CD4-positive, alpha-beta T cell treated with Interleukin-15 for 1 hour (primary cell): ENCODE measurements at places on chromosomes 2 and 18.

DNA sequence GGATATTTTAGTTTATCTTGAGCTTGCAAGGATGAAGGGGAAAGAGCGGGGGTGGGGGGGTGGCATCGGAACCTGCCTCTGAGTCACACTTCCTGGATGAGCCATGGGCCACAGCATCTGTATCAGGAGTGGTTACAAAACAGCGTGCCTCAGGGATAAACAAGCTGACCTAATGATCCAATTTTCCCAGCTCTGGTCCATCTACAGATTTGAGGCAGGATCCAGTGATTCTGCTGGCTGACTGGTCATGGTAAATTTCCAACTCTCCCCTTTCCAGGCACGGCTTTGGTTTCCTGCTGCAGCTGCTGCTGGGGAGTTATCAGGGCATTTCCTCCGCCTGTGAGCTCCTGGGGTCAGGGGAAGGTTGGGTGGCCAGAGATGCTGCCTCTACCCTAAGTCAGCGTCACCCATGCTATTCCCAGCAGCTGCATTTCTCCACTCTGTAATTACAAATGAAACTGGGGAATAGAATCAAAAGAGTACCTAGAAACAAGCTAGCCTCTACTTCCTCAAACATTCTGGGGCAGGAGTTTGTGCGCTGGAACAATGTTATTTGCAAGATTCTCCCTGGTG, 4.7 kb upstream of the HPCAL1 start:
- DNase-seq, result peak; percentile 63

- DNase-seq, result no peak
Measured at GRCh38 chr2:120734930-120735651, 577 bp upstream of the GLI2 start.

GRCh38 chr2:109143214-109144187, 14.5 kb downstream of the SH3RF3 start:
- peak; percentile 37 for DNase-seq

DNA sequence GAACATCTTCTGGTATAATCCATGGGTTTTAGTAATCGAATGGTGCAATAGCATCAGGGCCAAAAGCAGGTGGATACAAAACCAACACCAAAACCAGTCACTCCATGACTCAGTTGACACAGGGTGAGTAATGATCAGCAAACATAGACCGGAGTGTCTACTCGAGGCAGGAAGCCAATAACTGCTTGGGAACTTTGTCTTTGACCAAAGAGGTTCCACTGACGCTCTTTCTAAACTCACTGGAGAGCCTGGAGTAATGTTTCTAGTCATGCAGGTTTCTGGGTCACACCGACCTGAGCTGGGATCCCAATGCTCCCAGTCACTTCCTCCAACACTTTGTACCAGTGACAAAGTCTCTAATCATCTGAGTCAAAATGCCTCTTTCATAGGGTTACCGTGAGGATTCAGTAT, 30.9 kb downstream of the MREG start:
- no peak for DNase-seq

- DNase-seq, result no peak
Measured at GRCh38 chr18:44771572-44771955, 90.9 kb downstream of the SETBP1 start.

GRCh38 chr2:119068154-119068725, 90.3 kb downstream of the C1QL2 start:
- DNase-seq, result no peak

- DNase-seq, result no peak
Measured at GRCh38 chr18:7116792-7117389, 706 bp downstream of the LAMA1 start.

DNA sequence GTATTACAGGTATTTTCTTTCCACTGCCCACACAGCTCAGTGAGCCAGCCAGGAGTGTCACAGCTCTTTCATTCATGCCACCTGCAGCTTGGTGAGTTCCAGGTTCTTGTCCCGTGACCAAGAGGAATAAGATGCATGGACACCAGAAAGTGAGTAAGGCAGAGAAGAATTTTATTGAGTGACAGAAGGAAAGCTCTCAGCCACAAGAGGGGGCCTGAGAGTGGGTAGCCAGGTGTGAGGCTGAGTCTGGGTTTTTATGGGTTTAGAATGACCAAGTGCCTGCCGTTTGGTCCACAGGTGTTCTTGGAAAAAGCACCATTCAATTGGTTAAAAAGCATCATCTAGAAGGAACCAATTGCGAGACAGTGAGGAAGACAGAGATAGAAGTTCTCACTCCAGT, 1097.1 kb upstream of the SLC39A10 start:
- no peak for DNase-seq

GRCh38 chr2:98026927-98027522, 31.3 kb upstream of the TMEM131 start:
- DNase-seq, result peak; percentile 41

GRCh38 chr2:98444436-98445176, at the start of gene INPP4A:
Gene INPP4A, plus strand, starts transcription at chr2:98444858. Its CDS starts 75,191 bp downstream, at chr2:98520049.
- DNase-seq, result peak; percentile 85

GRCh38 chr2:55862246-55862645, 61.3 kb downstream of the EFEMP1 start:
- no peak for DNase-seq

DNA sequence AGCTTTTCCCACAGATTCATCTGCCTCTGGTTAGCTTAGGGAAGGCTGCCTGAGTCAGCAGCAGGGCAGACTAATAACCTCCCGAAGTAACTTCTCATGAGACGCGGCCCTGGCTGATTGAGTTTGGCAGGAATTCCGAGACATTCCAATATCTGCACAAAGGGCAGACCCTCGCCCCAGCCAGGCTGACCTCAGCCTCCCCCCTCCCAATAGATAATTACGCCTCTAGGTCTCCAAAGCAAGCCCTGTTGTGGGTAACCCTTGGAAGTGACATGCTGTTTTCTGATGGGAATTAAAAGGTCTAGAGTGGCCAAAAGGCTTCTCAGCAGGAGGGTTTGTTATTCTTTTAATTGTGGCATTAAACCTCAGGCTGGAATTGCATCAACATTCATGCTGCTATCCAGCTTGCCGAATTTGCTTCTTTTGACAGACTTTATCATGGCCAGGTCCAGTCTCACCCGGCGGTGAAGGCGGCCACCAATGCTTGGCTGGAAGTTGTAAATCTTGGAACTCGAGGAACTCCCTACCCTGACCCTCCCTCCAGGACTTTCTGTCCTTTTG, 98.0 kb upstream of the SLC14A2 start:
- DNase-seq, result no peak

GRCh38 chr2:170022692-170023091, 155.3 kb upstream of the MYO3B start:
- no peak for DNase-seq

- peak; percentile 67 for DNase-seq
Measured at GRCh38 chr2:68909793-68910674, 38.8 kb upstream of the BMP10 start.

GRCh38 chr2:65930259-65930658, 497.9 kb upstream of the SPRED2 start:
- DNase-seq, result no peak

DNA sequence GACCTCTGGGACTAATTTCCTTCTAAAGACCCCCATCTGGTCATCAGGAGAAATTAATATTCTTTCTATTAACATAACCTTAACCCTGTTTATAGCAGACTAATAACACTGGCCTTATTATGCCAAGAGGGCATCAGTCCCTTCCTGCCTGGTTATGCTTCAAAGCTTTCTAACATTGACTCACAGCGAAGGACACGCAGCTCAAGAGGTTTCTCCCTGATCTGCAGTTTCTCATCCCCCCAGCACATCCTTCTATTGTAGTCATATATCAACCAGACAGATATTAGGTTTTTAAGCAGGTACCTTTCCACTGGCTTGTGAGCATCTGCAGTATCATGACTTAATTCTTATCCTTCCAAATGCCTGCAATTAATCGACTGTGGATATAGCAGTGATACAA, 100.0 kb upstream of the CXCR4 start:
- DNase-seq, result no peak

- DNase-seq, result no peak
Measured at GRCh38 chr2:215882689-215883088, 130.7 kb downstream of the MREG start.

- no peak for DNase-seq
Measured at GRCh38 chr18:8045160-8045883, 478.2 kb downstream of the PTPRM start.

GRCh38 chr2:170156592-170156991, 21.4 kb upstream of the MYO3B start:
- no peak for DNase-seq

DNA sequence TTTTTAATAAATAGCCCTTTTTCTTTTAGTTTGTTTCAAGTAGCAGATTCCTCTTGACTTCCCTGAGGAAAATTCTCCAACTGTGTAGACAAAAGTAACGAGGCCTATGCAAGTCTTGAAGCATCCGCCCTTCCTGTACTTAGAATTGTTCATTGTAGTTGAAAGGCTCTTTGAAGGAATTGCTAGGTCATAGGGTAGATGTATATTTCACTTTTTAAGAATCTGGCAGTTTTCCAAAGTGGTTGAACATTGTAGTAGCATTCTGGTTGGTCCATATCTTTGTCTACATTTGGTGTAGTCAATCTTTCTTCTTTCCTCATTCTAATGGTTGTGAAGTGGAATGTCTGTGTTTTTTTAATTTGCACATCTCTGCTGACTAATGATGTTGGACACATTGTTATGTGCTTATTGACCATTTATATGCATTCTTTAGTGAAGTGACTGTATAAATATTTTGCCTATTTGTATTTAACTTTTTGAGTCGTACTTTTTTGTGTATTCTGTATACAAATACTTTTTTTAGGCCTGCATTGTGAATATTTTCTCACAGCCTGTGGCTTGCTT, 5.6 kb upstream of the SERPINB11 start:
- no peak for DNase-seq

- DNase-seq, result no peak
Measured at GRCh38 chr18:42517896-42518295, 562.9 kb downstream of the PIK3C3 start.

DNA sequence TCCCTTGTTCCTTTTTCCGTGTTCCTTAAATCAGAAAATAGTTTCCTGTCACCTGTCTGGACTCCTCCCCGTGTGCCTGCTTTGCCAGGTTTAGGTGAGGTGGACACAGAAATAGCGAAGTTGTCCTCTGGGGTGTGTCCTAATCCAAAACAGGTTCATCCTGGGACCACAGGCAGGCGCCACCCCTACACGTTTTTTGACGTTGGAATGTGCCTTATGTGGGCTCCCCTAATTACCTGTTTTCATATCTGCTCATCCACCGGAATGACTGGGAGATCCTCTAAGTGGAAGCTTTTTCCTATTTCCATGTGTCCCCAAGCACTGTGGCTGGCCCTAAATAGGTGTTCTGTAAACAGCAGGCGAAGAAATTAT, 49.0 kb upstream of the PAIP2B start:
- no peak for DNase-seq

GRCh38 chr2:148132412-148132811, 111.5 kb downstream of the MBD5 start:
- DNase-seq, result no peak

- no peak for DNase-seq
Measured at GRCh38 chr18:23471486-23471885, 18.4 kb downstream of the RIOK3 start.

DNA sequence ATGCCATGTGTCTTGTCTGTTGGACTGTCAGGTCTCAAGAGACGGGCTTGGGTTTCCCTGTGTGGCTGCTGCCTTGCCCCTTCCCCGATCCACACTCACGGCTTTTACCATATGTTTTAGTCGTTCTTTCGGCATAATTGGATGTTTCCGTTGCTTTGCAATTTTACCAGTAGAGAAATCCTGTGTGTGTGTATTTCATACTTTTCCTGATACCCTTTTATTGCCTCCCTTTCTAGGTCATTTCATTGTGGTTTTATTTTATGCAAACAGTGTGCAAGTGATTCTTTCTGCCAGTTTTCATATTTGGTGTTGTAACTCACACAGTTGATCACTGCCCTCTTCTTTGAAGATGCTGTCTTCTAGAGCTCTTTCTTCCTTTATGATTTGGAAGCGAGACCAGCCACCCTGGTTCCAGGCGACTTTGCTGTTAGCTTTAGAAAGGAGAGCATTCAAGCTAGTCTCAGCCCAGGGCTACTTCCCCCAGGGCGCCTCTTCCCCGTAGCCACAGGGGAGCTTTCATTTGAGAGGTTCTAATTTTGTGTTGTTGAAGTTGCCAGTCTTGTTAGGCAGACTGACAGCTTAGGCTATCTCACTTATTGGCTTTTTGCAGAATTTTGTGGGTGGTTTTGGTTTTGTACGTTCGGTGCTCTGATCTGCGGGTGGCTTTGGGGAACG, 17.0 kb downstream of the SH3BP4 start:
- DNase-seq, result peak; percentile 10

GRCh38 chr2:71614976-71615766, 161.8 kb downstream of the DYSF start:
- no peak for DNase-seq

GRCh38 chr2:74546004-74546403, 7.7 kb downstream of the LOXL3 start:
- DNase-seq, result no peak

DNA sequence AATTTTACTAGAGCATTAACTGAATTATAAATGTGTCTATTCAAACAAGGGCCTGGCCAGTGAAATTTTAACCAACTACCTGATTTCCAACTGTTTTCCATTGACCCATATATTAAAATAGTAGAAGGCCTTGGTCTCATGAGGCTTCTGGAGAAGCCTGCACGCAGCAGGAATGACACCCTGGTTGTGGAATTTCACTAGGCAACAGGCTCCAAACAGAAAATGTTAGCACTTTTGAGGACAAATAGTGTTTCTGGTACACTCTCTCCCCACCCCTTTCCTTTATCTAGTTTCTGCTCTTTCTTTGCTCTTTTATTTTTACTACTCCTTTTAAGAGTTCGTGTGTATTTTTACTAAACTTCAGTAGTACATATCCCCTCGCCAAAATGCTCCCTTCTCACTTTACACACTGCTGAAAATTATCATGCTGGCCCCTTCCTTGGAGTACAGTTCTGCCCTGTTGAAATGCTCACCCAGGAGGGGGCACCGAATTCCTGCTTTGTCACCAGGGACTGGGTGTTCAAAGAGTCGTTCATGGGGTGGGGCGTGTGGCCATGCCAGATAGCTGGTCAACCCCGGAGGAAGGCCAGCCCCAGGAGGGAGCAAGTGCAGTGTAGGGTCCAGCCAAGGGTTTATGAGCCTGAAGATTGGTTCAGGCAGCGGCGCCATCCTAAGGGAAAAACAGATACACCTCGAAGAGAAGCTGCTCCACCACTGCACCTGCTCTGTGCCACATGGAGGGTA, 22.1 kb upstream of the COL6A3 start:
- no peak for DNase-seq

DNA sequence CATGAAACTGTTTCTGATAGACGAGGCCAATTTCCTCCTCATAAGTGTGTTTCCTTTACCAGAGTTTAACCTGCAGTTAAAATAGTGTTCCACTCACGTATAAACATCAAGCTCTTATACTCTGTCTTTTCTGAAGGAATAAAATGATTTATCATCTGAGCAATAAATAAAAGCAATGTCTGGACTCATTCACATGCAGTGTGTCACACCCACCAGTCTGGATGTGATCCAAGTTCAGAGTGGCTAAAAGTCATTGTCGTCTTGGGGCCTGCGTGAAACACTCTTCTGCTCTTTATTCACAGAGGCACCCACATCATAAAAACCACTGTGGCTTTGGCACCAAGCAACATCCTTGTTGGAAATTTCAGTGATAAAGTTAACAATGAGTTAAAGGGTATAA, 19.5 kb upstream of the SLC9A4 start:
- no peak for DNase-seq
